NCI-H1417 treated with DMSO at 0.1 percent for 48 hours (cell line): ENCODE measurements at places on chromosomes 2 and 18.

DNA sequence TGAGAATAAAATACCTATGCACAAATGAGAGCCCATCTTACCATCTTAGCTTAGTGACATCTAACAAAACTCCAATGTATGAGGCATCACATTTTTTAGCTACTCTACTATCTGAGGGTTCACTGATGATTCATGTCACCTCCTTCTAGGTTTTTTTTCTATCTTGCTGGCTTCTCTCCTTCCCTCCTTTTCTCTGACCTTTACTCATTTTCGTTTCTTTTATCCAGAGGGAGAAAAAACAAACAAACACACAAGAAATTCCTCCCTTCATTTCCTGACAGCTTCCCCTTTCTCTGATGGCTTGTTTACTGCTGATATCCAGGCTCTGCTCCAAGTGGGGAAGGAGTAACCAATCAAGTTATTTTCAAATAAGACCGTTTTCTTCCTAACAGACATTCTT is 115.1 kb downstream of the UBE2E3 start:
- no peak for DNase-seq

- no peak for DNase-seq
Observed at GRCh38 chr18:57885931-57886330, 82.8 kb upstream of the ATP8B1 start.

DNA sequence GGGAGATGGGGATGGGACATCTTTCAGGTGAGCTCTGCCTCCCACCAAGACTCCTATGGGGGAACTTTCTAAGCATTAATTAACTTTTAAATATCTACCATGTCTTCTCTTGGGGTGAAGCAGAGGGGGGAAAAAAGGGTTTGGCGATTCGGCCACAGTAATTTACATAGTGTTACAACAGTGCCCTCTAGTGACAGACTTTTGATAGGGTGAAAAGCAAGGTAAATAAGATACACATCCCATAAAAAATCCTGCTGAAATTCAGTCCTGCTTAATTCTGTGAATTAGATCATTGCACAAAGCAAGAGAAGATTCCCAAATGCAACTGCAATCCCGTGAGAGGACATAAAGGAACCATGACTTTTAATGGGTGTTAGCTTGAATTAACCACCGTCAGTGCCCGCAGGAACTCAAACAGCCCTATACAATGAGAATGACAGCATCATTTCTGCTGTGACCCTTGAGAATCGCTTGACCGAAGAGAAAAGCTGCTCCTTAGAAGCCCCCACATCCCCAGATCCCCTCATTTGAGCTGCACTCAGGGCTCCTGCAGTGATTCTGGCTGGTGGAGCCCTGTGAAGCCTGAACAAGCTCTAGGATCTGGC is 32.8 kb downstream of the FAM124B start:
- no peak for DNase-seq

DNA sequence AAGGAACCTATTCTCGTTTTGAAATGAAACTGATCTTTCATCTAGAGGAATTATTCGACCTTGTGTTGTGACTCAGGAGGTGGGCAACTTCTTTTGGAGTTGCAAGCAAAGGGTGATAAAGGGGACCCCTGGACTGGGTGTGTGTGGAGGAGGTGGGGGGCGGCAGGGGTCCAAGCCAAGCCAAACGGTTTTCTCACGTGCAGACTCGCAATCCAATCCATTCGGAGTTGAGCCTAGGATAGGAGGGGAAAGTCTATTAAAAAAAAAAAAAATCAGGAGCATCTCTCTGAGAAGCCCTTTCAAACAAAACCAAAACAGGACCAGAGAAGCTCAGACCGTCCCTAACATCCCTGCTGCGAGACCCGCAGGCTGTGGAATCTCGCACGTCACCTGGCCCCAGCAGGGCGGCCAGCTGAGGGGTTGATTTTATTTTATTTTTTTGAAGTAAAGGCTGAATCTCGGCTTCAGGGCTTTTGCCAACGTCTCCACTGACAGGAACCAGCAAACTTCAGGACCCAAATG is 3.7 kb upstream of the ZEB2 start:
- no peak for DNase-seq

GRCh38 chr2:121903037-121903689 is 147.7 kb downstream of the TSN start:
- DNase-seq, result no peak

DNA sequence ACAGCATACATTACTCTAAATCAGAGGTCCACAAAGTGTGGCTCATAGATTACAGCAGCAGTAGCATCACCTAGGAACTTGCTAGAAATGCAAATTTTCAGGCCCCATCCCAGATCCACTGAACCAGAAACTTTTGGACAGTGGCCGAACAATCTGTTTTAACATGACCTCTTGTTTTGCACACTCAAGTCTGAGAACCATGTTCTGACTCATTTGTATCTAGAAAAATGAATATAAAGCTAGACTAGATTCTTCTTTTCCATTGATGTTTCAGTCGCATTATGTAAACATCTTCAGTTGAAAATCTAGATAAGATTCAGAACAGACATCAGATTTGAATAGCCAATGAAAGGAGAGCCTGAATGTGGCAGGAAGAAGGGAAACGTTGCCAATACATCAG is 608.8 kb downstream of the LRP1B start:
- DNase-seq, result no peak

- DNase-seq, result no peak
Observed at GRCh38 chr2:28661589-28662001, 90.0 kb upstream of the PPP1CB start.
